NCI-H226 (cell line): ENCODE measurements at places on chromosomes 2 and 18.

DNA sequence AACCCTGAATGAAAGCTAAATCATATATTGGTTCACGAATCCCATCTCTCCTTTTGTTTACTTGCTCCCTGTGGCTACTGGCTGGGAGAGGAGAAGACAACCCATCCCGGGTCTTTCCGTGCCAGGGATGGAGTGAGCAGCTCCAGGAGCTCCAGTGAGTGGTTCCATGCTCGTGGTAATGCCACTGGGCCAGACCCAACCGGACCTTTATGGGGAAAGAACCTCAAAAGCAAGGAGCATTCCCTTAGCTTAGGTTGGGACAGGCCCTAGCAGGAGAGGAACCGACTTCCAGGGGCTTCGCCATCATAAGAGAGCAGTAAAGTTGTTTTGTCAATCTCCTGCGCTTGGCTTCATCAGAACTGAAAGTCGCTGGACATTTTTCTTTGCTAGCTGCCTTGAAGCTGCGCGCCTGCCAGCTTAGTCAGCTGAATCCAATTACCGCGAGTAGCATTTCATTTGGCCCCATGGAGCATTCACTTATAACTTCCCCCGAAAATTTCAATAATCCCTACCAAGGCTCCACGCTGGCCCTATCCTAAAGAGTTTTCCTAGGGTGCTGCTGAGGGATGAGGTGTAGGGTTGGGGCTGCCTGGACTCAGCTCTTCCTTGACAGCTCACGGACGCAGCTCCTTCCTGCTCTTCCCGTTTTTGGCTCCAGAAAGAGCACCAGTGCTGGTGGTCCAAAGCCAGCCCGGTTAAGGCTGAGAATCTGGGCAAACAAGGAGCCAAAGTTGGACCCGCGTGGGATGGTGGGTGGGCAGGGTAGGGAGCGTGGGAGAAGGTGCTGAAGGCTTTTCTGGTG, 4.9 kb downstream of the HOXD3 start:
- DNase-seq, result no peak

DNA sequence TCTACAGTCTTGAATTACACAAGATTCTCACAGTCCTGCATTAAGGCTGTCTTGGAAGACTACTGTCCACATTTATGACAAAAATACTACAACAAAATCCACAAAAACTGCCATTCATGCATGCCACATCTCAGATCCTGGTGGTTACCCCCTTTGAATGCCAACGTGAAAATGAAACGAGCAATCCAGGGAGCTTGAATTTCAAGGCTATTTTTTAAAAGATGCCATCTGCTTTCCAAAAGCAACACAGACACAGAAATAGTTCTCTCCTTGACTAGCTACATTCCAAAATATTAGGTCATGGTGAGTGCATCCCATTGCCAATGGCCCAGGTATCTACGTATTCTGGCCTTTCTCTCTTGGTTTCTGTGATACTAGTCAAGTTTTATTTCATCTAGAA, 36.3 kb downstream of the IRS1 start:
- no peak for DNase-seq

DNA sequence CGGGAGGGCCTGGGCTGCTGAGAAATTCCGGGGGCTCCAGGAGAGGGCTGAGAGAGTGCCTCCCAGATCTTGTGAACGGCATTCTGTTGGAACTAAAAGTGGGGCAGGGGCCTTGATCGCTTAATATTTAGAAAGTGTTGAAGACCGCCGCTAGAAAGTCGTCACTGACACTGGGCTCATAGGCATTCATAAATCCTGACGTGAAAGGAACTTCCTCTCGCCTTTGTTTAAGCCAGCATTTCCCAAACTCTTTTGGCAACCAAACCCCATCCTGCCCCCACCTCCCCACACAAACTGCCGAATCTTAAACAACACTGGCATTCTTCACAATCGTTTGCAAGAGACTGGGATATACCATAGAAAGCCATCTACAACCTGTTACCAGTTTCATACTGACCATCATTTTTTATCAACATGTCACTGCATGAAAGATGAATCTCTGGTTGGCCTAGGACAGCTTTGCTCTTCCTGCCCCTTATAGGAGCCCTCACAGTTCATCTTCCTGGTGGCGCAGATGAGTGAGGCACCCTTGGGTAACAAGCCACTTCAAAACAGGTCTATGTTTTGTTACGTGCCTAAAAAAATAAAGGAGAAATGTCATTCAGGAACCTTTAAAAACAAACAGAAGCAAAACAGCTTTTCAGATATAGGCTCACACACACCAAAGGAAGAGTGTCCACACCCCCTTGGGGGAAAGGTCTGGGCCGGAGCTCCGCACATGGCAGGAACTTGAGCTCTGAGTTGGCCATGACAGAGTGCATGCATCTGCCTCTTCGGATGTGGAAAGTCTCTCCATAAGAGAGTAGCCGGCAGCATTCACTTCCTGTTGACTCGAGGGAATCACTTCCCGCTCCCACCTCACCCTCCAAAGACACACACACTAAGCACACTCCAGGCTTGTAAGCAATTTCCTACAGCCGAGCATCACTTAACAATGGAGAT, 13.0 kb downstream of the MTERF4 start:
- DNase-seq, result no peak

GRCh38 chr18:38940863-38941531, 1375.4 kb upstream of the CELF4 start:
- DNase-seq, result peak; percentile 90

DNA sequence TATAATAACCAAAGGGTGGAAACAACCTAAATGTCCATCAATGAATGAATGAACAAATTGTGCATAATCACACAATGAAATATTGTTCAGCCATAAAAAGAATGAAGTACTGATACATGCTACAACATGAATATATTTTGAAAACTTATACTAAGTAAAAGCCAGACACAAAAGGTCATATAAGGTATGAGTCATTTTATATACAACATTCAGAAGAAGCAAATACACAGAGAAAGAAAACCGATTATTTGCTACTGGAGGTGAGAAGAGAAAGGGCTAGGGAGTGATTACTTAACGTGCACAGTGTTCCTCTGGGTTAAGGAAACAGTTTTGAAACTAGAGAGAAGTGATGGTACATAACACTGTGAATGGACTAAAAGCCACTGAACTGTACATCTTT, 105.3 kb downstream of the GORASP2 start:
- DNase-seq, result no peak
